ENCODE measurements at places on chromosomes 4 and X. TPM values are rescaled to one million over a fixed set of nuclear protein-coding genes. Genes with fewer than 3 reads are reported as not detected.

DNA sequence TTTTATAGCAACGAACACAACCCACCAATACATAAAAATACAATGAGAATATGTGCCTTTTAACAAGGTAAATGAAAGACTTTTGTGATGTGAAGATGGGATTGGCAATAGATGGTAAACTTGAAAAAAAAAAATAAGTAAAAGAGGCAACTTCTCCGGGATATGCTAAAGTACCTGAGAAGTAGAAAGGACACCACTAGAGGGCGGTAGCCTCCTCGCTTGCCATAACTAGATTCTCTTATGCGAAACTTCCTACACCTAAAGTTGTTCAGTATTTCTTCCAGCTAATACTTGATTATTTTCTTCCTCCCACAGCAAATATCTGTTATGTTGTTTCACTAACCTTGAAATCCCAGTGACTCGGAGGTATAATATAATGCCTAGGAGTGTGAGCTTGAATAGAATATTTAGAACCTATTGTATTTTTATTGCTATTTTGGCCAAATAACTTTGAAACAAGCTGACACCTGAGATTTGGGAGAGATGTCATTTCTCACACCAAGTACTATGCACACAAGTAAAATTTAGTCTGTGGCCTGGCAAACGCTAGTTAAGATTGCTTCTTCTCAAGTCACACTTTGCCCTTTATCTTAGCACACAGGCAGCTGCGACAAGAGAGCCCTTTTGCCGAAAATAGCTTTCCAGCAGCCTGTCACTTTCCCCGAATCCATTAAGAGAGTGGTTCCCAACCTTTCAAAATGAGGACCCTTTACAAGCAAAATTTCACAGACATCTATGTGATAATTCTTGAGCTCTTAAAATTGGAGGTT lies 44.9 kb upstream of the PDLIM5 start:
- peak; percentile 15 for DNase-seq

DNA sequence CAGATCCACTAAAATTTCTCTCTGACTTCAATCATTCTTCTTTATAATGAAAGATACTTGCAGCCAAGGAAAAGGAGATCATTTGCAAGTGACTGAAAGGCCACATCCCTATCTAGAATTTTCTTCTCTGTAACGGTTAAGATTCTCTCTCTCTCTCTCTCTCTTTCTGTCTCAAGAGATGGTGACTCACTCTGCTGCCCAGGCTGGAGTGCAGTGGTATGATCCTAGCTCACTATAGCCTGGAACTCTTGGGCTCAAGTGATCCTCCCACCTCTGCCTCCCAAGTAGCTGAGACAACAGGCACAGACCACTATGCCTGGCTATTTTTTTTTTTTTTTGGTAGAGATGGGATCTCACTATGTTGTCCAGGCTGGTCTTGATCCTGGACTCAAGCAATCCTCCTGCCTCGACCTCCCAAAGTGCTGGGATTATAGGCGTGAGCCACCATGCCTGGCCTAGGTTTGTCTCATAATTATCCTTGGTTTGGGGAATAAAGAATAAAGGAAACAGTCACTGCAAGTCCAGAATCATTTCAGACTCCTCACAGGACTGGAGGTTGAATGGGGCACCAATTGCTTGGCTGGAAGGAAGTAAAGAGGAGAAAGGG lies 33.3 kb upstream of the GALNT7 start:
- DNase-seq: no peak

GRCh38 chrX:43589735-43590134 lies 66.4 kb upstream of the MAOA start:
- no peak for DNase-seq

GRCh38 chr4:180156684-180157083 lies 2086.5 kb upstream of the TENM3 start:
- no peak for DNase-seq

DNA sequence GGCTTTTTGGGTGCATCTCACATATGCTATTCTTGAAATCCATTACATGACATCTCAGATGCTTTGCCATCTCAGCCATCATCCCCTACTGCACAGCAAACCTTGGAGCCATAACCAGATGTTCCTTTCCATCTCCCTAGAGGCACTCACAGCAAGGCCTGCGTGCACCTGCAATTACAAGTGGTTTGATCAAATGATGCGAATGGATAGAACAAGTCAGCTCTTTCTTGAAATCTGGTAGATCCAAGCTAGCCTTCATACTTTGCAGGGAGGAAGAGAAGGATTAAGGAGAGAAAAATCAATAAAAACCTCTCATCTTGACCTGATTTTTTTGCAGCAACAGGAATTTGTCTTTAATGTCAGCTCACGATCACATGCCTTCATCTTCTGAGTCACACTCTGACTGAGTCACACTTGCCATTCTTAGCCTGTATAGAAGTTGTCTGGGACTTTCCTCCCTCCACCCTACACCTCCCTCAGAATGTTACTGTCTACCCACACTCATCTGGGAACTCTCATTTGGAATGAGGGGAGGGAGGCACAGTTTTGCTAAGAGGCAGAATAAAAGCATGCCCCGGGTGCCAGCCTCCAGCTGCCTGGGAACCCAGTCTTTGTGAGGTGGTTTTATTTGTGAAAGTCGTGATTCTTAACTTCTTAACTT lies 11.9 kb upstream of the TRIML1 start:
- no peak for DNase-seq

- DNase-seq: no peak
These were observed 1402.4 kb downstream of the FAM133A start for GRCh38 chrX:95076449-95076848.

- DNase-seq: no peak
These were observed at the start of gene ARMCX4 for GRCh38 chrX:101485212-101485949. Gene ARMCX4 (plus strand): TSS chrX:101485456. CDS start chrX:101488590, 3,134 bp downstream.

- no peak for DNase-seq
These were observed 733.4 kb upstream of the INTU start for GRCh38 chr4:126899331-126899801.

DNA sequence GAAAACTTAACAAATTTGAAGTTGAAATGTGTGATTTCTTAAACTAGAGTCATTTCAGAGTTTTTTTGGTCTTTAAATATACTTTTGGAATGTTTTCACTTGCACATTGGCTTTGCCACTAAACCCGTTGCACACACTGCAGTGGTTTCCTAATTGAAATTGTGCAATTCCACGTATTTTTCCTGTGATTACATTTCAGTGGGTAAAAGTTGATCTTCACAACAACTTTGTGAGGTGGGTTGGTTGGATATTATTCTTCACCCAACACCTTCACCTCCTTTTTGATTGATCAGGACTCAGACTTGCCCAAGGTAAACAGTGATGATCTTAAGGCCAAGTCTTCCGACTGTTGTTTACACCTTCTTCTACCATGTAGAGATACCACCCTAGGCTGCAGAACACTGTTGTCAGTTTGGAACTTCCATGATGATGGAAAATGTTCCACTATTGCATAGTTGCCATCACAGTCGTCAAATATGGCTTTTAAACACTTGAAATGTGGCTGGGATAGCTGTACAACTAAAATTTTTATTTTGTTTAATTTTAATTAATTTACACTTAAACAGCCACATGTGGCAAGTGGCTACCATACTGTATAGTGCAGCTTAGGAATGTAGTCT lies 13.7 kb downstream of the SEPTIN11 start:
- no peak for DNase-seq

GRCh38 chr4:544386-545105 lies 31.5 kb downstream of the TMEM271 start:
- no peak for DNase-seq

GRCh38 chr4:24583451-24584210 lies 723 bp downstream of the DHX15 start:
- DNase-seq: peak; percentile 38

GRCh38 chr4:150318527-150318926 lies 240.3 kb downstream of the DCLK2 start:
- no peak for DNase-seq

- peak; percentile 31 for DNase-seq
These were observed 21.8 kb upstream of the BBS12 start for GRCh38 chr4:122710434-122711308.

- no peak for DNase-seq
These were observed 45.4 kb upstream of the STIM2 start for GRCh38 chr4:26815199-26815598.

Gene CSN1S1
- not detected for total RNA-seq

Gene DMP1
- total RNA-seq: not detected

Gene ZNF674
- 1.8 TPM for total RNA-seq

Gene UVSSA
- total RNA-seq: 25.8 TPM

Gene SPANXA1
- total RNA-seq: not detected

Gene TTC29
- not detected for total RNA-seq

Gene TCEAL8
- total RNA-seq: 21.9 TPM

Gene HEPH
- total RNA-seq: not detected

All from activated T-helper 1 cell treated with anti-CD3 and anti-CD28 coated beads, Interleukin-12 subunit alpha, Interleukin-12 subunit beta, Interleukin-2, Interleukin-4 antibody, amounts not matched to agents 30 ng/mL and 10 ng/mL and 1 ng/mL, durations not matched to agents 14 hours and 24 hours and 36 hours (primary cell).